Fibroblast of skin of abdomen (primary cell): ENCODE measurements at places on chromosomes 5 and 9.
A peak's percentile ranks its signal among the peaks of the same experiment; 100 is the strongest.

DNA sequence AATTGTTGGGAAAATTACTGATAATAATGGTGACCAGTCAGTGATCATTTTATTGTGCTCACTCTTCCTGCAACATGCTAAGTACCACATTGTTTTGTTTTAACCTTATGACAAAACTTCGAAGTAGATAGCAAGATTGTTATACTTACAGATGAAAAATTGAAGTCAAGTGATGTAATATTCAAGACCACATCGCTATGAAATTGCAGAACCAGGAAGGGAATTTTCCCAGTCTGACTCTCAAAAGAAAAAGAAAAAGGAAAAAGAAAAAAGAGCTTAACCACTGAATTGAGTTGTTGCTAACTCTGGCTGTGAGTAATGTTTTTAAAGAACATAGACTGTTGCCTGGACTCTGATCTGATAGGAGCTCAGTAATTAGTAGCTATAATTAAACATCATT is 170.6 kb upstream of the HAPLN1 start:
- DNase-seq: no peak

- DNase-seq: no peak
Measured at GRCh38 chr9:85178474-85178873, 508.9 kb downstream of the NTRK2 start.

GRCh38 chr9:17488662-17489061 is 90.2 kb upstream of the SH3GL2 start:
- no peak for DNase-seq

GRCh38 chr5:173592050-173592669 is 24.3 kb downstream of the BOD1 start:
- no peak for DNase-seq

- no peak for DNase-seq
Measured at GRCh38 chr5:58477760-58478376, 13.4 kb upstream of the GAPT start.

GRCh38 chr5:132526290-132526973 is 16.9 kb downstream of the IL5 start:
- DNase-seq: peak; percentile 31

DNA sequence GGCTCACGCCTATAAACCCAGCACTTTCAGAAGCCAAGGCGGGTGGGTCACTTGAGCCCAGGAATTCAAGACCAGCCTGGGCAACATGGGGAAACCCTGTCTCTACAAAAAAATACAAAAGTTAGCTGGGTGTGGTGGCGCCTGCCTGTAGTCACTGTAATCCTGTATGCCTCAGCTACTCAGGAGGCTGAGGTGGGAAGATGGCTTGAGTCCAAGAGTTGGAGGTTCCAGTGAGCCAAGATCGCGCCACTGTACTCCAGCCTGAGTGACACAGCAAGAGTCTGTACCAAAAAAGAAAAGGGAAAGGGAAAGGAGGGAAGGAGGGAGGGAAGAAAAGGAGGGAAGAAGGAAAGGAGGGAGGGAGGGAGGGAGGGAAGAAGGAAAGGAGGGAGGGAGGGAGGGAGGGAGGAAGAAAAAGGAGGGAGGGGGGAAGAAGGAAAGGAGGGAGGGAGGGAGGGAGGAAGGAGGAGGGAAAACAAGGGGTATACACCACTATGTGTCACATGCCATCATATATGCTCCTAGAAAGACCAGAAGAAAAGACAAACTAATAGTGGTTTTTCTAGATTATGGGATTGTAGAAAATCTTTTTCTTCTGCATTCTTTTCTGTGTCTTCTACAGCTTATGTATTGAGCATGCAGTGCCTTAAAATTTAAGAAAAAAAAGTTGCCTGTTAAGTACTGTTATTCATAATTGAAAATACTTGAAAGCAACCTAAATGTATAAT is 240.1 kb downstream of the DENND1A start:
- DNase-seq: no peak

GRCh38 chr9:128078504-128079434 is 10.7 kb downstream of the SLC25A25 start:
- DNase-seq: no peak

DNA sequence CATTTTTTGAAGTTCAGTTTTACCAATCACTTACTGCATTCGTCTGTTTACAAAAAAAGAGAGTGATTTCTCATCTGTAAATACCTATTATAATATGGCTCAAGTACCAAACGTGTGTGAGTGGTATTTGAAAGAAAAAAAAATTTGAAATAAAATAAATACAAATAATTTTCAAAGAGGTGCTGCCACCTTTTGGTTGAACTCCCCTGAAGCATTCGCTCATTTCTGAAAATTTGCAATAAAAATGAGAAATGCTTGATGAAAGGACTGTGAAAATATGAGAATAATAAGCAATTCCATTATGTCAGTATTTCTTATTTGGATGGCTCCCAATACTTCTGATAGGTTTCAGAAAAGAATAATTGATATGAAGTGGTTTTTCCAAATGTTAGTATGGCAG is 409.9 kb downstream of the CTNND2 start:
- DNase-seq: no peak

DNA sequence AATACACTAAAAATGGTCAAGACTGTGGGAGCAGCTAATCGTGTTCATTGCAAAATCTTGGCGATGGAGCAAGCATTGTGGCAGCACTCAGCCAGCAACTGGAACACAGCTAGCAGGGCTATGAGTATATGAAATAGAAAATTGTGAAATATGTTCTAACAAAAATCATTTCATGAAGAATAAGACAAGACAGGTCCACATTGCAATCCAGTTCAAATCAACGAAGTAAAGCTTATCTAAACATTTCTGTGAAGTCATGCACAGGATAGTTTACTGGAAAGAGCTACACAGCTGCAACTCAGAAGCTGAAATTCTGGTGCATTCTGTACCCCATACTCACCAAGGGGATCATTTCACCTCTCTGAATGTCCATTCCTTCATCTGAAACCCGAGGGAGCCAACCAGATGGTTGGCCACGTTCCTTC is 5.3 kb upstream of the NFIL3 start:
- peak; percentile 20 for DNase-seq

GRCh38 chr5:126499853-126500342 is 76.7 kb downstream of the GRAMD2B start:
- DNase-seq: peak; percentile 4

DNA sequence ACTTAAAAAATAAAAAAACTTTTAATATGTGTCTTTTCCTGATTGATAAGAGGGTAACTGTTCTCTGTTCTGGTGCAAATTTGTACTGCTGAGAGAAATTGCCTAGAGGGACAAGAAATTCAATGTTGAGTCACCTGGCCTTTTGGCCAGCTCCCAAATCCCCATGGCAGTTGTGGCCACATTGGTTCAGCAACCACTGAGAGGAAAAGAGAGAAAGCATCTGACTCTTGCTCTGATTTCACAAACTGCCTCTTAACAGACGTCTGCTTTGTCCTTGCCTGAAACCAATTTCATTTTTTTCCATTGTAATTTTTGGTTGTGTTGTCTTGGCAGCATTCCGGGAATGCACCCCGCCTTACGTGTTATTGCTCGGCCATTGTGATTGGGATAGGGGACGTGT is 42.4 kb downstream of the NTRK2 start:
- peak; percentile 71 for DNase-seq

DNA sequence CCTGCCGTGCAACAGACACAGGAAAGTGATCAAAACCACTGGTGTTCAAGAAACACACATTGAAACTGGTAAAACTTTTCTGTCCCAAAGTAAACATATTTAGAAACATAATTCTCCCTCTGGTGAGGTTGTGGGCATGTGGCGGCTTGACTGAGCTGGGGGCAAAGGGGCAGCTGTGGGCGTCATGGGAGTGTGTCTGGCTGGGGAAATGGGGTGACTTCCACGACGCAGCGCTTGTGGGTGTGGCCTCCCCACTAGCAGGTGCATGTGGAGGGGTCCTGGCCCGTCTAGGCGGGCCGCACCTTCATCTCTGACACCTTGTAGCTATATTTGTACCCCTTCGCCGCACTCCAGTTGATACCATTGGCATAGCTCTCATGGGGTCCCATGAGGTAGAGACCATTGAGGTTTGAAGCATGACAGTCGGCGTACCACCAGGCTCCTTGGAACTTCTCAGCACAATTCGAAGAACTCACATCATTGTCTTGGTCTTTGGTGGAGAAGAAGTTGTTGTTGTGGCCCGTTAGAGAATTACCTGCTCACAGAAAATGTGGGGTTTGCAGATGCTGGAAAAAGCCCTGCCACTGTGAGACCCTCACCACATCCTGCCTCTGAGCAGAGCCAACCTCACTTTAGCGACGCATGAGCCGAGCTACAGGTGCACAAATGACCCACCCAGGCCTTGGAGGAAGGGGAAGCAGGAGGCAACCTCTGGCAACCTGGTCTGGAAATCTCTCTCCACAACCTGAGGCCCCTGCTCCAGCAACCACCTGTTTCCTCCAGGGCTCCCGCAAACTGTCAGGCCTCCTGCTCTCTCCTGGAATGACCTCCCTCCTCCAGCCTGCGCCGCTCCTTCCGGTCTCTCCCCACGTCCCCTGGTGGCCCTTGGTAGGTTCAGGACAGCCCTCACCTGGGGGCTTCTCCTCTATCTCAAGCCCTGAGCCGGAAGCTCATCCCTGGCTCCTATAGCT is 7.9 kb downstream of the FCN1 start:
- DNase-seq: no peak

- DNase-seq: no peak
Measured at GRCh38 chr5:158519433-158520021, 580.2 kb downstream of the EBF1 start.

DNA sequence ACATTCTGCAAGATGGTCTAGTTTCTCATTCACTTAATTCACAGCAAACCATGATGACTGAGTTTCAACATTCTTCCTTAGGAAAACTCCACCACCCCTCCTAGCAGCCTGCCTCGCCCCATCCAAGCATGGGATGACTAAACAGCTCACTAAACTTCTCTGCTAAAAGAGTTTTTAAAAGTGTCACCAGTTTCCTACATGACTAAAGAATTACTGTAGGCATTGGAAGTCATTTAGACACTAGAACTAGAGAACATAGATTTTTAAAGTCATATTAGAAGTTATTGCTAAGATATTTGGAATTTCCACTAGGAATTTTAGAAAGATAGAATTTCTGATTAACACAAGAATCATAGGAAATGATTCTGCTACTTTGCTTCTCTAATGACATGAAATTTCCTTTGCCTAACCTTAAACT is 5.5 kb upstream of the ESM1 start:
- peak; percentile 86 for DNase-seq

GRCh38 chr5:82662340-82662739 is 384.2 kb upstream of the RPS23 start:
- no peak for DNase-seq

DNA sequence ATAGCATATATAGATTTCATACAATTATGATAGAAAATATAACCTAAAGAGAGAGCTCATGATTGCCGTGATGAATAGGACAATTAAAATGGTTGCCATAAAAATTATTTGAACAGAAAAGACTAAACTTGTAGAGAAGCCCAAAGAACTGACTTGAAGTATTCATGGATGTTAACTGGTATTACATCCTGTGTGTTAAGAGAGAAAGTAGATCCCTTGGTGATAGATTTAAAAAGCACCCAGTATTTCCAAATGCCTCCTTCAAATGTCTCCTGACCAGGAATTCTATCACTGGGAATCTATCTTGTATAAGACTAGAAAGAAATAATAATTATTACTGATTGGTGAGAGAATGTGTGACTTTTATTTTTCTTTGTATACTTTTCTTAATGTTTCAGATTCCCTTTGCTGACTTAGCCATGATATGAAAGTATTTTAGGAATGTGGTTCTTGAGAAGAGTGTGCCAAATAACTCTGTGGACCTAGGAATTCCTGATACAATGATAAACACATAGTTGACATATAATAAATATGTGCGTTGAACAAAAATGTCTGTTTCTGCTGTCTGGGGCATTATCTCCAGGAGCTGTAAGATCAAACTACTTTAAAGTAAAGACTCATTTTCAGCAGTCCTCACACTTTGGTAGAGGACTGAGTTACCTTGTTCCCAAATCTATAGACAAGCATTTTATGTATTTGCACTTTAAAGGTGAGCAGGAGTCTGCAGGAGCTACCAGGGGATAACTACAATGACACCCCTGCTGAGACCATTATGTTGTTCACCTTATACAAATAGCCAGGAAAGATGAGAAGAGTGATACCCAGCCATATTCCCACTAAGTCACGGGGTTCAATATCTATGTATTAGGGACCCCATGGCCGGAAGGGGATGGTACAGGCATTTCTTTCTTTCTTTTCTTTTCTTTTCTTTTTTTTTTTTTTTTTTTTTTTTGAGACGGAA is 211.1 kb upstream of the TLE4 start:
- peak; percentile 83 for DNase-seq

DNA sequence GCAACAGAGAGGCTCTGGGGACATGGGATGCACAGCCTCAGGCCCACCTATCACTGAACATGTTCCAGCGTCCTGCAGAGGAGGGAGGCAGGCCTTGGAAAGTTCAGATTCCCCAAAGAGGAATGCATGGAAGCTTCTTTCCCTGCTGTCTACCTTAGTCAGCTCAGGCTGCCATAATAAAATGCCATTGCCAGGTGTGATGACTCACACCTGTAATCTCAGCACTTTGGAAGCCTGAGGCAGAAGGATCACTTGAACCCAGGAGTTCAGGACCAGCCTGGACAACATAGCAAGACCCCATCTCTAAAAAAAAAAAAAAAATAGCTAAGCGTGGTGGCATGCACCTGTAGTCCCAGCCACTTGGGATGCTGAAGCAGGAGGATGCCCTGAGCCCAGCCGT is 24.5 kb upstream of the TOR1B start:
- no peak for DNase-seq

- peak; percentile 76 for DNase-seq
Measured at GRCh38 chr9:107484117-107484723, 5.3 kb downstream of the KLF4 start.

DNA sequence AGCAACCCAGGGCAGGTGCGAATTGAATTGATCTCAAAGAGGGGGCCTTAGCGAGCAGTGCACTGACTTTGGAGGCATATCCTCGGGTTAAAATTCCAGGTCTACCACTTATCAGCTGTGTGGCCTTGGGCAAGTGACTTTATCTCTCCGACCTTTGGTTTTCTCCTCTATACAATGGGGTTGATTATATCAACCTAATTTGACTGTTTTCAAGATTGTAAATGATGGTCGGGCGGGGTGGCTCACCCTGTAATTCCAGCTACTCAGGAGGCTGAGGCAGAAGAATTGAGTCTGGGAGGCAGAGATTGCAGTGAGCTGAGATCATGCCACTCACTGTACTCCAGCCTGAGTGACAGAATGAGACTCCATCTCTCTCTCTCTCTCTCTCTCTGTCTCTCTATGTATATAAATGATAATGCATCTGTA is 18.7 kb downstream of the SPRY4 start:
- DNase-seq: no peak

- DNase-seq: no peak
Measured at GRCh38 chr9:21974722-21975409, 19.3 kb downstream of the CDKN2A start.

- DNase-seq: no peak
Measured at GRCh38 chr5:127223256-127223974, 67.2 kb upstream of the MEGF10 start.

GRCh38 chr5:176381423-176381822 is 7.0 kb downstream of the NOP16 start:
- DNase-seq: no peak
